ENCODE measurements at places on chromosomes 2 and 18.

- DNase-seq: no peak
These were observed 42.0 kb upstream of the FMNL2 start for GRCh38 chr2:152292991-152293390.

DNA sequence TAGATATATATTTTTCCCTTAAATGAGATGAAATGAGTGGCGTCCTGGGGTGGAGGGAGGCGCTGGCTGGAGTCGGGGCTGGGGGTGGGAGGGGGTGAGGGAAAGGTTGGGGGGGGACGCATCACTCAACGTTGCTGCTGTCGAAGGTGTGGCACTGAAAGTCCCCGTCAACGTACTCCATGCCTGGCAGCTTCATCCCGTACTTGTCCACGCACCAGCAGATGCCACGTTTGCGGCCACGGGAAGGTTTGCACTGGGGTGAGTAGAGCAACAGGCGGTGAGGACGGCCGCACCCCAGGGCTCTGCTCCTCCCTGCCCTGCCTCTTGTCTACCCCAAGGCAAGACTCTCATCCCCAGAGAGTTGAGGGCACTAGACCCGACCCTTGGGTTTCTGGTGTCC is 18.7 kb downstream of the IGFBP5 start:
- DNase-seq: no peak

GRCh38 chr2:119387381-119388129 is 20.8 kb downstream of the DBI start:
- DNase-seq: no peak

- DNase-seq: no peak
These were observed 48.8 kb downstream of the PTRHD1 start for GRCh38 chr2:24744356-24744755.

DNA sequence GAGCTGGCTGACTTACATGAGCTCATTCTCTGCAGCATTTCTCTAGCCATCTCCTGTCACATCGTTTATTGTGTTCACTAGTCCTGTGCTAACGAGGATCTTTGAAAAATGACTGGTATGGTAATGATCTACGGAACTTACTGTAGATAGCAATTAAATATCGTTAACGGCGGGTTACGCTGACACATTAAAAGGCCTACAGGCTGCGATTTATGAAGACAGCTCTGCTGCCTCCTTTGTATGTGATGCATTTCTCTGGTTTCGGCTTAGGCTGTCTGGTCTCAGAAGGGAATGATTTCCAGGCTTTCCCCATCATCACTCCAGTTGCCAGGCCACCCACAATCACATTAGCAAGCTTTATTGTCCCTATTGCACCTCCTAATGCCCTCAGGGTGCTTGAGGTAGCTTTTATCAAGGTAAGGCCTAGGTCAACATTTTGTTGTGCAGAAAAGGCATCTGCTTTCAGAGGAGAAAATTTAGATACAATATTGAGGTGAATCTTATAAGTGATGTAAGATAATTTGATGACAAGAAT is 284.4 kb downstream of the SOX11 start:
- DNase-seq: peak; percentile 68

Data from esophagus muscularis mucosa (tissue), 4 donors.